Fibroblast of upper back skin (primary cell): ENCODE measurements at places on chromosomes 7 and 10.

- peak; percentile 23 for DNase-seq
These were observed 169.9 kb downstream of the RNF133 start for GRCh38 chr7:122528879-122529481.

DNA sequence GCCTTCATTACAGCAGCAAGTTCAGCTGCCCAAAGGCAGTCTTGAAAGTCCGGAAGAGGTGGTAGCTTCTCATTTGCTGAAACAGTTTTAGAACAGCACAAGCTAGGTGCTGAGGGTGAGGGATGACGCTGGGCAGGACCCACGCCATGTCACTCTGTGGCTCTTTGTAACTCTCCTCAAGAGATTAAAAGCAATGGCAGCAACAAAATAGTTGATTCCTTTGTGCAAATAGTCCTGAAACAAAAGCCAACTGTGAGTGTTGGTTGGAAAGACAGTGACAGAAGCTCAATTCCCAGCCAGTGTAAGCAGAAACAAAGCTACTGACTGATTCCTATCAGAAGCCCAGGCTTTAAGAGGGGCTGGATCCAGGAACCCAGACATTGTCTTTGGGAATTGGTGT is 47.6 kb upstream of the AQP1 start:
- no peak for DNase-seq

GRCh38 chr7:36082910-36083309 is 70.1 kb upstream of the EEPD1 start:
- DNase-seq: no peak

DNA sequence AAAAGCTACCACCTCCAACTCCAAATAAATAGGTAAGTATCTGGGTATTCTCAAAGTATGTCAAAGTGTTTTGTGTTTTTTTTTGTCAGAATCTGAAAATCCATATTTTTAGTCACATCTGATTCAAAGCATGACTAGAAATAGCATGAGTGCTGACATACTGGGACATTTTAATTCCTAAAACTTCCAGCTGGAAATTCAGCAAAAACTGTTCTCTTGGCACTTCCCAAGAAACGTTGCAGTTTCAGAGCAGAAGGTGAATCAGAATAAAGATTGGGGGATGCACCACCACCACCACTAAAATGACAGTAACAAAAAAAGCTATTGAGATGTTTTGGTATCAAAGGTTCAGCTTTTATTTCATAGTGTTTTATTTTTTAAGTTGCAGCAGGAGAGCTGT is 724.6 kb upstream of the CELF2 start:
- DNase-seq: no peak

- DNase-seq: no peak
These were observed at the start of gene PRSS2 for GRCh38 chr7:142770661-142771352. Gene PRSS2, plus strand, starts transcription at chr7:142770970. Its CDS starts 13 bp downstream, at chr7:142770983.

- peak; percentile 52 for DNase-seq
These were observed 205.0 kb downstream of the DIP2C start for GRCh38 chr10:484441-484924.

DNA sequence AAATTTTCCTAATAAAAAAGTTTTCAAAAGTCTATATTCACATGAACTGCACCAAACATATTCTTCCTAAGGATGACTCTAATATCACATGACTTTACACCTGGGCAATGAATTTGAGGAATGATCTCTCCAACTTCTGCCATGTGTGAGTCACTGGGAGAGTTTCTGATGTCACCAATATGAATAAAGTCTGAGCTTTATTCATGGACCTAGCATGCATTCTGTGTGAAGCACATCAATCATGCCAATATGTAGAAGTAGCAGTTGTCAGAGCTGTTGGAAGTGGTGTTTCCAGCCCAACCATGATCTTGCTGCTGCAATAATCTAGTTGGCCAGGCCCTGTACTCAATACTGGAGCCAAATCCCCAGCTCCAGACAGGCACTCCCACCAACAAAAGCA is 91.7 kb upstream of the IFRD1 start:
- DNase-seq: no peak

DNA sequence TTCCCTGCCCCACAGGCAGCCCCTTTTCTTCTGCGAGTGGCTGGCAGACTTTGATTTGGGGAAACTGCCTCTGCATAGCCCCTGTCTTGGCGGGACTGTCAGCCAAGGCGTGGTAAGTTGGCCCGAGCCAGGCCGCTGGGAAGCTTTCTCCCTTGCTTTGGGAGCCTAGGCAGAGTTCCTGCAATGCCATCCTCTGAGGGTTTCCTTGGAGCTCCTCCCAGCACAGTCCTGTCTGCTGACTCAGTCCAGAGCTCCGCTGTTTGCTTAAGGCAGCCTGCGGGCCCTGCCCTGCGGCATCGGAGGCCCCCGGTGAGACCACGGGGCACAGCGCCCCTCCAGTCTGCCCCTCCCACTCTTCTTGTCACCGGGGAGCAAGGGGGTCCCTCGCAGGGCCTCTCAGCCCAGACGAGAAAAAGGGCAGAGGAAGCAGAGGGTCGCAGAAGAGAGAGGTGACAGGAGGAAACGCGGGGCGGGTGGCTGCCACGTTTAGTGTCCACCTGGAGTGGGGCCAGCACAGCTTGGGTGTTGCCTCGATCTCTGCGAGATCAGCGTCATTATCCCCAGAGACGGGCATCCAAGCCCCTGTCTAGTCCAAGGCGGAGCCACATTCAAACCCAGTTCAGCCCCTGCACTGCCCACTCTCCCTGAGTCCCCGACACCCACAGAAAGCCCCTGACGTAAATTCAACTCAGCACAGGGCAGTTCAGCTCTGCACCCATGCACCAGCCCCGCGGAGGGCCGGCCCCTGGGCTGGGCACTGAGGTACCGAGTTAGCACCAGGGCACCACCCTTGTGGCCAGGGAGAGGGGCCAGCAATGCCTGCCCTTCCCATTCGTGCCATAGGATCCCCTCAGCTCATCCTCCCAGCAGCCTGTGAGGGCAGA is 59.0 kb upstream of the CHST15 start:
- peak; percentile 61 for DNase-seq

GRCh38 chr10:7438196-7438986 is 27.6 kb upstream of the SFMBT2 start:
- no peak for DNase-seq

- peak; percentile 79 for DNase-seq
These were observed at the start of gene MET for GRCh38 chr7:116671681-116672595. Gene MET, plus strand, starts transcription at chr7:116672196. Its CDS starts 26,889 bp downstream, at chr7:116699085.

- DNase-seq: no peak
These were observed 38.8 kb downstream of the EPC1 start for GRCh38 chr10:32308027-32308603.

- DNase-seq: peak; percentile 83
These were observed 212.7 kb downstream of the TAX1BP1 start for GRCh38 chr7:27952456-27953285.

DNA sequence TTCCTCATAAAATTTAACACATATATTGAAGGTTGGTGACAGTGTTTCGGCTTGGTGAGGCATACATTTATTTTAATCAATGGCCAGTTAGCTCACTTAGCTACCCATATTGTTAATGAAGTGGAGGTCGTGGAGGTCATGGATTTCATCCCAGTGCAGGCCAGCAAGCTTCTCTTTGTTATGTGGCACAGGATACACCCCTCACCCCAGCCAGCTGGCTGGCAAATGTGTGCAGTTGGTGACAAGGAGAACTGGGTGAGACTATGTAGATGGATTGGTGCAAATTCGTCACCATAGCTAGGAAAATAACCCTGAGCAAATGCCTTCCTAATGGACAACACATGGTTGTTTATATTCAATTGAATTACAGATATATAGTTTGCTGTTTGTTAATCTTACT is 50.5 kb upstream of the FOXP2 start:
- peak; percentile 6 for DNase-seq

- peak; percentile 51 for DNase-seq
These were observed 548.9 kb upstream of the AUTS2 start for GRCh38 chr7:69049326-69049725.

GRCh38 chr10:121481180-121481579 is 117.1 kb downstream of the FGFR2 start:
- DNase-seq: peak; percentile 13

DNA sequence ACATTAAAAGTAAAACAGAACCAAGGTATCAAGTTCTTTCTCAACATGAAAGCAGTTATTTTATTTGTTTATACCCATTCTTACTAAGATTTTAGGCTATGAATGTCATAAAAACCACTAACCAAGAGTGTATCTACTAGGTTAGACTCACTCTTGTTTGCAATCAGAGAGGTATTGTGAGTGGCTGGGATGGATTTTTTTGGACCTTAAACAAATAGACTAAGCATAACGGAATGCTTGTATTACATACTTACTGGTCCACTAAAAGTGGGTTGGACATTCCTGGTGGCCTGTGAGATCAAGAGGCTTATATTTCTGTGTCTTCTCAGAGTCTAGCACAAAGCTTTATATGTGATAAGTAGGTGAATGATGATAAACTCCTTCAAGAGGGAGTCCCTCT is 32.6 kb upstream of the CBLL1 start:
- peak; percentile 48 for DNase-seq

DNA sequence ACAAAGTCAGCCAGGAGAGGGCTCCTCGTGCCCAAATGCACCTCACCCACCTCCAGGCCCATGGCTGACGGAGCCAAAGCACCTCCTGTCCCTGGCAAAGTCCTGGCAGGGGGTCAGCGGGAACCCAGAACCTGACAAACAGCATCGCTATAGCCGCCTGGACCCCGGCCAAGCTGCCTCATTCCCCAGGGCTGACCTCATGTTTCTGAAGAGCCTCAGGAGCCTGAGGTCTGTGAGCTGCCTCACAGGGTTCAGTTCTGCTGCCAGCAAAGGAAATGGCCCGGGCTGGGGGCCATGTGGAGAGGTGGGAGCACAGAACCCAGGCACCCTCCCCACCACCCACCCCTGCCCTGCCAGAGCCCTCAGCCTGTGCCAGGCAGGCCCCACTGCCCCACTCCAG is 4.2 kb upstream of the NANOS1 start:
- DNase-seq: peak; percentile 79

- no peak for DNase-seq
These were observed 6.2 kb downstream of the STEAP4 start for GRCh38 chr7:88300401-88300945.

DNA sequence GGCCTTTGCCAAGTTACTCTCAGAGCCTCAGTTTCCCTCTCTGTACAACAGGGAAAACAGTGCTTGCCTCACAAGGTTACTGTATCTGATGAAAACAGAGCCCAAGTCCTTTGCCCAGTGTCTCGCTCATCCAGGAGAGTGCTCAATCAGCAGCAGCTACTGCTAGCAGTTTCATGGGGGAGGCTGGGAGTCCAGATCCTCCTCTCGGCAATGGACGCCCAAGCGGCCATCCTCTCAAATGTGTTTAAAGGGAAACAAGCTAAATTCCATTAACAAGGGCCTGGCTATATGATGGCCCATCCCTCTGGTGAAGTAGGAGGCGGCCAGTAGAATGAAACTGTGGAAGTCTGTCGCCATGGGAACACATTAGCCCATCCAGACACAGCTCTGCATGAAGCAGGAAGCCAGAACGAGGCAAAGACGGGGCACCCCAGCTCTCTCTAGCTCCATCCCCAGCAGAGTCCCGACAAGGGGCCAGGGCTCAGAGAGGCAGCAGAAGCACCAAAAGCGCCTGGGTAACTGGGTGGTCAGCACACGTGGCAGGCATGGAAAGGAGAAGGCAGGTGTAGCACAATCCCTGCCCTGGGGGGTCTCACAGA is 35.2 kb downstream of the FAM53B start:
- no peak for DNase-seq

DNA sequence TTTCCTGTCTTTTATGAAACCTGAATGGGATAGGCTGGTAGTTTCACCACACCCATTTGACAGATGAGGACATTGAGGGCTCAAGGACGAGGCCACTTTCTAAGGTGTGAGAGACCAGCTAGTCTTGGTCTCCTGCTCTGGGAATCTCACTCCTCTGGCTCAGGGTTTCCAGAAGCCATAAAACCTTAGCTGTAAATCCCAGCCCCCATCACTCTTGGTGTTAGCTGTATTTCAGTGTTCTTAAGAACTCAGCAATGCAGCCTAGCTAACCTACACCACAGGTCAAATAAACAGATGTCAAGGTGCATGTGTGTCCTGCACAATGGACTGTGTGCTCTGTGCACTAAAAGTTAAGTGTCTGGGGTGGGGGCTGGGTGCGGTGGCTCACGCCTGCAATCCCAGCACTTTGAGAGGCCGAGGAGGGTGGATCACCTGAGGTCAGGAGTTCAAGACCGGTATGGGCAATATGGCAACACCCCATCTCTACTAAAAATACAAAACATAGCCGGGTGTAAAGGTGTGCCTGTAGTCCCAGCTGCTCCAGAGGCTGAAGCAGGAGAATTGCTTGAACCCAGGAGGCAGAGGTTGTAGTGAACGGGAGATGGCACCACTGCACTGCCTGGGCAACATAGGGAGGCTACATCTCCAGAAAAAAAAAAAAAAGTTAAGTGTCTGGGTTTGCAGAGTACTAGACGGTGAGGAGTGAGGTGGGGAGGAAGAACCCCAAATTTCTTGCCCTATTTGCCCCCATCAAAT is 567 bp upstream of the EPO start:
- DNase-seq: peak; percentile 49

GRCh38 chr10:57654856-57655255 is 612.8 kb downstream of the IPMK start:
- DNase-seq: no peak

- DNase-seq: no peak
These were observed 52.4 kb downstream of the CHCHD3 start for GRCh38 chr7:133029463-133029862.

DNA sequence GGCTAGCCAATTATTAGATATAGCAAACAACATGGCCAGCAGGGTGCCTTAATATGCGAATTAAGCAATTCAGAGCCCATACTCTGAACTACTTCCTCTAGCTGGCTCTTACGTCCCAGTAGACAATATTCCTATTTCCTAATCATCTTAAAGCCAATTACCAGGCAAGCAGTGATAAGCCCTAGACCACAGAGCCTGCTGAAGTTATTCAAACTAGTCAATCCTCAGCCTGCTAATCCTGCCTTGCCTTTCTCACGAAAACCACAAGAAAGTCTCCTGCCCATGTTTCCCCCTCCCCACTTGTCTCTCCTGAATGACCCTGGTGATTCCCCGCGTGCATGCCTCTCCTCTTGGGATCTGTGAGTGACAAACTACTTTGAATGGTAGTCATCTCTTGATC is 86.8 kb upstream of the CACNA2D1 start:
- no peak for DNase-seq

- no peak for DNase-seq
These were observed 260.4 kb upstream of the NFE2L3 start for GRCh38 chr7:25891591-25891990.

DNA sequence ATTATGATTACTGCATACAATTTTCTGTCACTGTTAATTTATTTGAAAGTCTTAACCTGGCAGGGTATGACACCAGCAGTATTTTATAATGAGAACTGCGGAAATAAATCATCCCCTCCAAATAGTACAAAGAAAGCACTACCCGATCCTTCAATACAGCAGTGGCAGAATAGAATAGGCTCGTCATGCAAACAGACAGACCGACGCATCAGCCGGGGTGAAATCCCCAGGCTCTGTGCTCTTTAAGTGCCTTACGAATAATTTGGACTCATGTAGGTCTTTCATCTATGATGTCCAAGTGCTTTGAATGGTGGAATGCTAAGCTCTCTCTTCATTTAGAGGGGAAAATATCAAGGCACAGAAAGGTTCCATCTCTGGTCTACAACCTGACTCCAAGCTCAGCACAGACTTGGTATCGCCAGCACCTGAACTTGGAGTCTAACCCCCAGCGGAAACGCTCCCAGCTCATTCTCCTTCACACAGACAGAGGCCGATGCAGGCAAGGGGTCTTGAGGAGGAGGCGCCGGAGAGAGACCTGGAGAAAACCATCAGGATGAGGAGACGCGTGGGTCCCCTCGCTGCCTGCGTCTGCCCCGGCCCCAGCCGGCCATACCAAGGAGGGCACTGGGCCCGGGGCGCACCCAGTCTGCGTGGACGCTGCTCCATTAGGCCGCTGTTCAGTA is 568.1 kb upstream of the MKI67 start:
- no peak for DNase-seq
